SK-N-SH (cell line): ENCODE measurements at places on chromosomes 4 and X.

- no peak overlapping the region for H3K27ac ChIP-seq
- no peaks in the 10 kb centered on the region for H3K36me3 ChIP-seq
- no peak overlapping the region for H3K4me3 ChIP-seq
- DNase-seq = no peak
- no peaks in the 10 kb centered on the region for H3K27me3 ChIP-seq
These were observed 18.5 kb downstream of the TBL1X start for GRCh38 chrX:9483376-9483775.

GRCh38 chr4:102129810-102130209, 215.5 kb downstream of the SLC39A8 start:
- no peaks in the 10 kb centered on the region for H3K4me1 ChIP-seq
- H3K36me3 ChIP-seq = no peaks in the 10 kb centered on the region
- H3K27ac ChIP-seq = no peak overlapping the region
- H3K27me3 ChIP-seq = no peaks in the 10 kb centered on the region

DNA sequence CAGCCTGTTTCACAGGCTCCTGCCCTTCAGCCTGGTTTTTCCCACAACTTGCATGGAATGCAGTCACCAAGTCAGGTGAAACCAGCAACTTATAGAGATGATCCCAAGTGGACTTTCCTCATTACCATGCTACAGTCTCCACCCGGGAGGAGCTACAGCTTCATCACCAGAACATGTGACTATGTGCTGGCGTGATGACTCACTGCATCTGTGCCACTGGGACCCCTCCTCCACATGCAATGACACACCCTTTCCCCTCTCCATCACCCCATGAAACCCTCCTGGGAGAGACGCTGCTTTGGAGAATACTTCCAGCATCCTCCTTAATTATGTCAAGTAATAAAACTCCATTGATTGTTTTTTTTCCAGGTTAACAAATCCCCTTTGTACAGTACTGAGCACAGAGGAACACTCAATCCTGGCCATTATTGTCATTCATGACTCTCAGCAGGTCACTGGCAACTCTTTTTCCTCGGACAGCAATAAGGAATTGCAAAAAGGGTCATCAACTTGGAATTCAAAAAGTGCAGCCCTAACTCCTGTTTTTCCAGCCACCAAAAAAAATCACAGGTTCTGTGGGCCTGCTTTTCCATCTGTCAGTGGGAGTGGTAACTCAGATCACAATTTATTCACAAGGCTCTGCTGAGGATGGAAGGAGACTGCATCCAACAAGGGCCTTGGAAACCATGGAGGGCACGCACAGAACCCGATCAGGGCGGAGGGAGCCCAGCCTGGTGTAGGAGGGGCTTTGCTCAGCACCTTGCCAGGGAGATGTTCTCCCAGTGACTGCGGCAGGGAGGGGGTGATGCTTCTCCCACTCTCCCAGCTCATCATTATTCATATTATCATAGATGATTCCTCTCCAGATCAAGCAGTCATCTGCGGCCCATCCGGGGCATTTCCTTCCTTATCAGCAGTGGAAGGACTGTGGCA, 17.4 kb downstream of the QDPR start:
- H3K4me3 ChIP-seq = no peak overlapping the region
- peaks cover 4% of the 10 kb centered on the region for H3K36me3 ChIP-seq
- peaks cover 57% of the 10 kb centered on the region for H3K4me1 ChIP-seq
- no peak overlapping the region for H3K27ac ChIP-seq

DNA sequence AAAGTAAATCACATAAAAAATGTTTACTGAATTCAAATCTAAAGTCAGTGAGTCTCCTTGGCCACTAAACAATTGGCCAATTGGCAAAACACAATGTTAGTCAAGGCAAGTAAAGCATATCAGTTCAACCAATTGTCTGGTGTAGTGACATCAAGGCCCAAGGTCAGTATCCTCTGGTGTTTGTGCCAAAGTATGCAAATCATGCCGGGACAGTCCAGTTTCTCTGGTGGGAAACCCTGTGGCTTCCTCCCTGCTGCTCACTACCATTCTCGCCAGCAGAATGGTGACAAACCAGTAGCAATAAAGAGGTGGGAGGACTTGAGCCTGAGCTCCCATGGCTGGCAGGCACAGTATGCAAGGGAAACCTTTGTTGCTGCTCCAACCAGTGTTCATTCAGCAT, 314.9 kb upstream of the FGF13 start:
- no peak overlapping the region for H3K27ac ChIP-seq
- no peaks in the 10 kb centered on the region for H3K36me3 ChIP-seq
- no peak for DNase-seq
- no peaks in the 10 kb centered on the region for H3K27me3 ChIP-seq

GRCh38 chr4:3718462-3718861, 47.7 kb upstream of the ADRA2C start:
- H3K4me3 ChIP-seq = no peak overlapping the region
- peaks cover 12% of the 10 kb centered on the region; the same call in 1 of the 2 replicates for H3K4me1 ChIP-seq
- no peaks in the 10 kb centered on the region for H3K36me3 ChIP-seq
- H3K27me3 ChIP-seq = no peaks in the 10 kb centered on the region
- DNase-seq = no peak
- no peak overlapping the region for H3K27ac ChIP-seq

DNA sequence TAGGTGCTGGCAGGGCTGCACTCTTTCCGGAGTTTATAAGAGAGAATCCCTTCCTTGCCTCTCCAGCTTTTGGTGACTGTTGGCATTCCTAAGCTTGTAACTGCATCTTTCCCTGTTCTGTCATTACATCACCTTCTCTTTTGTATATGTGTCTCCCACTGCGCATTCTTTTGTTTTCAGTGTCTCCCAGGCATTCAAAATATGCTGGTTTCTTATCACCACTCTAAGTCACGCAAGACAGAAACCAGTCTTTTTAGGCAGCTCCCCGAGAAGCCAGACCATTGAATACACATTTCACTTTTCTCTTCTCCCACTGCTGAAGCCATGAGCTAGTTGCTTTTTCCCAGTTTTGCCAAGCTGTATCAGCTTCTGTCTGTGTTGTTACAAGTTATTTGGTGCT, 71.0 kb downstream of the LAS1L start:
- no peak for DNase-seq
- H3K27ac ChIP-seq = no peak overlapping the region
- H3K27me3 ChIP-seq = no peaks in the 10 kb centered on the region
- no peak overlapping the region for H3K4me3 ChIP-seq
- H3K36me3 ChIP-seq = no peaks in the 10 kb centered on the region

GRCh38 chr4:85966373-85966772, 393.5 kb downstream of the MAPK10 start:
- no peak for DNase-seq
- peaks cover 3% of the 10 kb centered on the region; the same call in 1 of the 2 replicates for H3K4me1 ChIP-seq
- H3K4me3 ChIP-seq = no peak overlapping the region
- no peak overlapping the region for H3K27ac ChIP-seq
- H3K36me3 ChIP-seq = no peaks in the 10 kb centered on the region

DNA sequence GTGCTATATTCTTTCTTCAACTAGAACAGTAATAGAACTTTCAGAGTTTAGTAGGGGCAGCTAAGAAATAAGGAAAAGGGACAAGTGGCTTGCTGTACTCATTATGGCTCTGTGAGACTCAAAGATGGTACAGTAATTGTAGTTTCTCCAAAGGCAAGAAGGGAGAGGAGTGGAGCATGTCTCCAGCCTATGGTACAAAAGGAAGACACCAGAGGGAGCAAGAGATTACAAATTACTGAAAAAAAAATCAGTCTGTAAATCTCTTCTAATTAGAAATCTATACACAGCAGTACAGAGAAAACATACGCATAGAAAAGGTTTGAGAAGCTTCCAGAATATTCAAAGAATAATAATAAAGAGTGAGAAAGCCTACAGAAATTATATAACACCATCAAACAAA, 61.4 kb downstream of the KLHL4 start:
- peaks cover 9% of the 10 kb centered on the region; the same call in 1 of the 2 replicates for H3K27me3 ChIP-seq
- H3K4me3 ChIP-seq = no peak overlapping the region
- H3K36me3 ChIP-seq = no peaks in the 10 kb centered on the region
- no peak for DNase-seq
- H3K4me1 ChIP-seq = no peaks in the 10 kb centered on the region

- no peak overlapping the region for H3K4me3 ChIP-seq
- no peaks in the 10 kb centered on the region for H3K4me1 ChIP-seq
- H3K36me3 ChIP-seq = no peaks in the 10 kb centered on the region
- no peak overlapping the region for H3K27ac ChIP-seq
- DNase-seq = no peak
These were observed 129.9 kb downstream of the CCNG2 start for GRCh38 chr4:77286906-77287305.

DNA sequence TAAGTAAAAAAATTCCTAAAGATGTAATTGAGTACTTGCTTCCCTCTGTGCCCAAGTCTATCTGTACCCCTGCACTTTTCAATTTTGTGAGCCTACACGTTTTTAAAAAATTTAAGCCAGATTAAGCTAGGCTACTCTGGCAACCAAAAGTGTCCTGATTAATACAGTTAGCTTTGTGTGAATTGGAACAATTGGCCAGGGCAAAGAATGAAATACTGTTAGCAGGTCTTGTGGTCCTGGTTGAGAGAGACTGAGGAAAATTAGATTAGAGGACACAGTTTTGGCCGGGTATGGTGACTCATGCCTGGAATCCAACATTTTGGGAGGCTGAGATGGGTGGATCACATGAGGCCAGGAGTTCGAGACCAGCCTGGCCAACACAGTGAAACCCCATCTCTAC, 293.3 kb downstream of the RAPGEF2 start:
- DNase-seq = no peak
- H3K4me3 ChIP-seq = no peak overlapping the region
- no peaks in the 10 kb centered on the region for H3K27me3 ChIP-seq
- peaks cover 5% of the 10 kb centered on the region; the same call in 1 of the 2 replicates for H3K4me1 ChIP-seq
- H3K36me3 ChIP-seq = no peaks in the 10 kb centered on the region

DNA sequence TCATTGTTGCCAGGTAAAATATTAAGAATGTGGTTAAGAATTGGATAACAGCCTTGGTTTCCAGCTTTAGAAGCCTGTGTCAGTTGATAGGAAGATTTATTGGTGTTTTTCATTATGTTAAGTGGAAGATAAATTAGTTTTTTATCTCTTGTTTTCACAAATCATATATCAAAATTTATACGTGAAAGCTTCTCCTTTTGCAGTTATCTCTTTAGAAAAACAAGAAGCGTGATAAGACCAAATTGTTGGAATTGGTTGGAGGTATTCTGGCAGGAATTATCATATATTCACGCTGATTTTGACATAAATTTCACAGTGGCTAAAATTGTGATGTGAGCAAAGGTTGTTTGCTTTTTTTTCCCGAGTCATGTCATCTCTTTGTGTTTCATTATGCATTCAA, 90.6 kb downstream of the FRMPD4 start:
- H3K27me3 ChIP-seq = no peaks in the 10 kb centered on the region
- no peak for DNase-seq
- H3K4me1 ChIP-seq = no peaks in the 10 kb centered on the region

DNA sequence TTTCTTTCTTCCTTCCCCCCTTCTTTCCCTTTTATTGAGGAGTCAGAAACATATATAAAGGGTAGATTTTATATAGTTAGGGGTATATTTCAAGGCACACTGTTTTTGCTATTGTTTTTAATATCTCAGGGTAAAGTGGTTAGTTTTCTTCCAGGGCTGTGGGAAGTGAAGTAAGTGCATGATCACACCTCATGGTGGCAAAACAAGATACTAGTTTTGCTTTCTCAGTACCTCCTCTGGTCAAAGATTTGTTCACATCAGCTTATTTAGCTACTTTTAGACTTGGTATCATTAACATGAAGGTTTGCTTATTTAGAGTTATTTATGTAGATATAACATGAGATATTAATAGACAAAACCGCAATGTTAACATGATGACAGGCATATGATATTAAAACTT, 21.8 kb downstream of the ADAM29 start:
- no peaks in the 10 kb centered on the region for H3K36me3 ChIP-seq
- H3K27me3 ChIP-seq = no peaks in the 10 kb centered on the region
- no peak overlapping the region for H3K4me3 ChIP-seq

- H3K36me3 ChIP-seq = no peaks in the 10 kb centered on the region
- H3K27me3 ChIP-seq = no peaks in the 10 kb centered on the region
- H3K4me1 ChIP-seq = no peaks in the 10 kb centered on the region
- H3K27ac ChIP-seq = no peak overlapping the region
These were observed 880.6 kb upstream of the FRG1 start for GRCh38 chr4:189060104-189060503.

DNA sequence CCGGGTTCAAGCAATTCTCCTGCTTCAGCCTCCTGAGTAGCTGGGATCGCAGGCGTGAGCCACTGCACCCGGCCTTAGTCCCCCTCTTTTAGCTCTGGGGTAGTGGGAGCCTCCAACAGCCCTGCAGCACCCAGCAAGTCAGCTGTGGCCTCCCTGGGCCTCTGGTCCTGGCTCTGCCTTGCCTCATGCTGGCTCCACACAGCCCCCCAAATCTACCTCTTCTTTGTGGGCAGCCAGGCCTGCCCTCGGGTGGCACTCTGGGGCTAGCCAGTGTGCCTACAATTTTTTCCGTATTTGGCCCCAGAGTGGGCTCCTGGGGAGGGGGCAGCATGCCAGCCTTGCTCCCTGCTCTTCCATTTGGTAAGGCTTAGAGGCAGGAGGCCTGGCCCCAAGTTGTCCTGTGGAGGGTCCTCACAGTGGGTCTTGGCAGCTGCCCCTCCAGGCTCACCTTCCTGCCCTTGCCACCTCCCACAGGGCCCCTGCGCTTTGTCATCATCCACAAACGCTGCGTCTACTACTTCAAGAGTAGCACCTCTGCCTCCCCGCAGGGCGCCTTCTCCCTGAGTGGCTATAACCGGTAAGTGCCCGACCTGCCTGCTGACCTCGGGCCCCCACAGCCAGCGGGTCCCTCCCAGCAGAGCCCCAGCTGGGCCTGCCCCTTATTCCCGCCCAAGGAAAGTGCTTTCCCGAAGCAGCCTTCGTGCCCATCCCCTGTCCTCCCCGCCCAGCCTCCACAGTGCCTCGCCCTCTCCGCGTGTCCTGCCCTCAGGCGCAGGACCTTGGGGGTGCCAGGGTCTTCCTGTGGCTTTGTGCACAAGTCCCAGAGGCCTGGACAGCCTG, 21.0 kb upstream of the ADD1 start:
- H3K27me3 ChIP-seq = no peaks in the 10 kb centered on the region
- peaks cover 9% of the 10 kb centered on the region; the same call in 1 of the 2 replicates for H3K4me1 ChIP-seq
- H3K36me3 ChIP-seq = peaks cover 5% of the 10 kb centered on the region; the same call in 1 of the 2 replicates
- no peak overlapping the region for H3K27ac ChIP-seq
- no peak for DNase-seq

DNA sequence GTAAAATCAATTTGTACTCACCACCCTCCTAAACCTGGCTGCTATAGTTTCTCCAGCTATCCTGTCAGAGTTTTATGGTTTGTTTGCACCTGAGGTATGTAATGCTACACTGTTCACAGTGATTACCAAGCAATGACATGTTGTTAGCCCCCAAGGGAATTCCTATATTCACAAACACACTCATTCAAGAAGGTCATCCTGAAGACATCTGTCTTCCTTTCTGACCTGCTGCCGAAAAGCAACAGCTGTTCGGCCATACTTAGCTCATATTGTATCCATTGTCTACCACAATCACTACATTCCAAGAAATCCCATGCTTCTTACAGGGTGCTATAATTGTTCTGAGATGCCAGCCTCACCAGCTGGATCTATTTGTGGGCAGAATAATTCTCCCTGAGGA, 160.1 kb upstream of the GYPA start:
- H3K36me3 ChIP-seq = no peaks in the 10 kb centered on the region
- H3K4me1 ChIP-seq = no peaks in the 10 kb centered on the region
- DNase-seq = no peak

- H3K27me3 ChIP-seq = no peaks in the 10 kb centered on the region
- H3K4me1 ChIP-seq = no peaks in the 10 kb centered on the region
- H3K27ac ChIP-seq = no peak overlapping the region
- no peak overlapping the region for H3K4me3 ChIP-seq
- DNase-seq = peak; percentile 0
These were observed 204.9 kb downstream of the SMARCA1 start for GRCh38 chrX:129318375-129318774.
